ENCODE measurements at places on chromosomes 11 and 22. TPM values are rescaled to one million over a fixed set of nuclear protein-coding genes. Genes with fewer than 3 reads are reported as not detected.
A peak's percentile ranks its signal among the peaks of the same experiment; 100 is the strongest.

DNA sequence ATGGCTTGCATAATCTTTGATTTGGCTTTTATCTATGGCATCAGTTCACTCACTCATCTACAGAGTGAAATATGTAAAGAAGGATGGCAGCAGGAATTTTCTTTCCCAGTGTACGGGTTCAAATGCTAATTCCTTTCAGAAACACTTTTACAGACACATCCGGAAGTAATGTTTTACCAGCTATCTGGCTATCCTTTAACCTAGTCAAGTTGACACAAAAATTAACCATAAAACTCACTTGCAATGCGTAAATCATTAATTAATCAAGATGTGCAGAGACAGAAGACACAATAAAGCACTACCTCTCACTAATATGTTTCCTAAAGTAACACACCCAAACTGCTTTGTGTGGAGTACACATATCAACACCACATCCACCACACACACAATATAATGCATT, 378.9 kb upstream of the ANO3 start:
- DNase-seq = no peak
- H3K4me3 ChIP-seq = no peak overlapping the region
- no peaks in the 10 kb centered on the region for H3K36me3 ChIP-seq
- no peaks in the 10 kb centered on the region for H3K4me1 ChIP-seq
- no peak overlapping the region for H3K27ac ChIP-seq

BRSK2 gene
- 0.54 TPM for total RNA-seq

DNA sequence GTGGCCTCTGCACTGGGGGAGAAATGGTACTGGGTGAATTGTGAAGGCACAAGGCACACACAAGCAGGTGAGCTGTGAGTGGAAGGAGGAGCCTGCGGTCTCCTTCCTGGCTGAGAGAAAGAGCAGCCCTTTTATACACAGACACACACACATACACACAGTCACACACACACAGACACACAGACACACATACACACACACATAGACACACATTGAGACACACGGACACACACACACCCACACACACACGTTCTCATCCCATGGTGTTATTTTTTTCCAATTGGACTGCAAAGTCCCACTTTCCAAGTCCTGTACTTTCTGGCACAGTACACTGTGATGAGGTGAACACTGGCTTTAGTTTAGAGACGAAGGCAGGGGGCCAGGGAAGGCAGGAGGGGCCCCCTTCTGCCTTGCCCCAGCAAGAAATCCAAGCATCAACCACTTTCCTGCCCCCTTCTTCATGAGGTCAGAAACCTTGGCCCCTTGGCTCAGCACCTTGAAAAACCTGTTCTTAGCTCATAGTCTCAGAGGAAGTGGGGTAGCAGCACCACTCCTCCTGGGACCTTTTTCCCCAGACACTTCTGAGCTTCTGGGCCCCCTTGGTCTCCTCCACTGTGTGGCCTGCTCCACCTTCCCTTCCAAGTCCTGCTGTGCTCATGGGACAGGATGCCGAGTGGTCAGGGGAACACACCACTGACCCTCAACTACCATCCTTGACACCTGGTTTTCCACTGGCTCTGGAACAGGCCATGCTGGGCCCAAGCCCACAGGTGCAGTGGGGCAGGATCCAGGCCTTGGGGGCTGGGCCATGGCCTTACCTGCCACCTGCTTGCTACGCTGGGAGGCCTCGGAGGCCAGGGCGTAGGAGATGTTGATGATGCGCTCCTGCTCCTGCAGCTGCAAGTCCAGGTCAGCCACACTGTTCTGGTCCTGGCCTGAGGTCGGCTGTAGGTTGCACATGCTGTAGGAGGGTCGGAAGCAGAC, 43.8 kb downstream of the C11orf58 start:
- no peak for DNase-seq
- H3K4me3 ChIP-seq = no peak overlapping the region
- no peaks in the 10 kb centered on the region for H3K4me1 ChIP-seq
- no peaks in the 10 kb centered on the region for H3K27me3 ChIP-seq

- H3K36me3 ChIP-seq = no peaks in the 10 kb centered on the region
- DNase-seq = no peak
- H3K4me1 ChIP-seq = peaks cover 3% of the 10 kb centered on the region
- H3K27ac ChIP-seq = no peak overlapping the region
Observed at GRCh38 chr11:81966340-81966739, 767.3 kb downstream of the FAM181B start.

DNA sequence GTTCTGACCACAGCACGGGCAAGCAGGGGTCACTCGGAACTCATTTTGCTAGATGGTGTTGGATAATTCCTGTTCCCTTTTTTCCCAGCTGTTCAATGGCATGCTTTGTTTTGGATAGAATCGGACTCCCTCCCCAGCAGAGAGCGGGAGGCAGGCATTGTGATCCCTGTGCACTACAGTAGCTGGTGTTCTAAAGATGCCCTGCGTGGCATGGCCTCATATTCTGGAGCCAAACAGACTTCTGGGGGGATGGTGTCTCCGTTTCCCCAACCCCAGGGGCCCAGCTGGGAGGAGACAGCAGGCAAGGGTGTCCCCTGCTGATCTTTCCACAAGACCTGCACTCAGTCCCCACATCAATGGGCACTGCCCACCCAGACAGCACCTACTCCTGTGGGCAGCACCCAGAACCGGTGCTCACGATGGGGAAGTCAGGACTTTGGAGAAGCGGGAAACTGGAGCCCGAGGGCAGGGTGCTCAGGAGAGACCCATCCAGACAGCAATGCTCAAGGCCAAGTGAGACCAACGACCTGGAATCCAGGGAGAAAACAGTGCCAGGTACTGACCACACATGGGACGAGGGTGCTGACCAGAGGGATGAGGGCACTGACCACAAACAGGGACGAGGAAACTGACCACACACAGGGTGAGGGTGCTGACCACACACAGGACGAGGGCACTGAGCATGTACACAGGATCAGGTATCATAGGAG, 934.9 kb downstream of the BRD1 start:
- H3K27ac ChIP-seq = no peak overlapping the region
- no peak for DNase-seq
- no peaks in the 10 kb centered on the region for H3K4me1 ChIP-seq
- H3K36me3 ChIP-seq = no peaks in the 10 kb centered on the region
- no peak overlapping the region for H3K4me3 ChIP-seq

ZNF214 gene
- total RNA-seq = not detected

- H3K4me3 ChIP-seq = no peak overlapping the region
- H3K4me1 ChIP-seq = no peaks in the 10 kb centered on the region
- no peaks in the 10 kb centered on the region for H3K27me3 ChIP-seq
- no peaks in the 10 kb centered on the region for H3K36me3 ChIP-seq
- no peak overlapping the region for H3K27ac ChIP-seq
Observed at GRCh38 chr11:27541790-27542189, 35.2 kb upstream of the LIN7C start.

RASGRP2 gene
- 723 TPM for total RNA-seq

- no peaks in the 10 kb centered on the region for H3K27me3 ChIP-seq
- no peak for DNase-seq
- peaks cover 3% of the 10 kb centered on the region for H3K36me3 ChIP-seq
- peaks cover 23% of the 10 kb centered on the region for H3K4me1 ChIP-seq
- H3K4me3 ChIP-seq = no peak overlapping the region
- H3K27ac ChIP-seq = peak overlapping the region; percentile 19
Observed at GRCh38 chr11:35192347-35192746, 53.4 kb downstream of the CD44 start.

GRCh38 chr22:39327995-39328754, 8.8 kb upstream of the RPL3 start:
- H3K4me1 ChIP-seq = no peaks in the 10 kb centered on the region
- H3K27me3 ChIP-seq = peaks cover 2% of the 10 kb centered on the region
- no peak for DNase-seq
- H3K27ac ChIP-seq = no peak overlapping the region

DNA sequence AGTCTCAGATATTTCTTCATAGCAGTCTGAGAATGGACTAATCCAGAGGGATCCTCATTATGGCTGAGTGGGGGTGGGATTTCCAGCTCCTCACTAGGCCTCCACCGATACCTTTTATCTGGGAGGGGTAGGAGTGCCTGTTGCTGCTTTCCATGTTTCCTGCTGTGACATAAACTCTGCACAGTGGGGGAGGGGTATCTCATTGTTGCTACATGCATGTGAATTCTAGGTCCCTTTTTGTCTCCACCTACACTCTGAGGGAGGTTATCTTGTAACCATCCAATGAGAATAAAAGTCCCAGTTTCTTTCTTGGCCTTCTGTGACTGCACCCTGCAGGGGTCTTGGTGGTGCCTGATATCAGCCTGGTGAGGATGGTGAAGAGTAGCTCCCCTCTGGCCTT, 60.5 kb downstream of the ADAMTS15 start:
- no peaks in the 10 kb centered on the region for H3K4me1 ChIP-seq
- H3K27ac ChIP-seq = no peak overlapping the region
- no peak overlapping the region for H3K4me3 ChIP-seq
- H3K36me3 ChIP-seq = no peaks in the 10 kb centered on the region

B4GALNT4 gene
- total RNA-seq = 4.8 TPM

DNA sequence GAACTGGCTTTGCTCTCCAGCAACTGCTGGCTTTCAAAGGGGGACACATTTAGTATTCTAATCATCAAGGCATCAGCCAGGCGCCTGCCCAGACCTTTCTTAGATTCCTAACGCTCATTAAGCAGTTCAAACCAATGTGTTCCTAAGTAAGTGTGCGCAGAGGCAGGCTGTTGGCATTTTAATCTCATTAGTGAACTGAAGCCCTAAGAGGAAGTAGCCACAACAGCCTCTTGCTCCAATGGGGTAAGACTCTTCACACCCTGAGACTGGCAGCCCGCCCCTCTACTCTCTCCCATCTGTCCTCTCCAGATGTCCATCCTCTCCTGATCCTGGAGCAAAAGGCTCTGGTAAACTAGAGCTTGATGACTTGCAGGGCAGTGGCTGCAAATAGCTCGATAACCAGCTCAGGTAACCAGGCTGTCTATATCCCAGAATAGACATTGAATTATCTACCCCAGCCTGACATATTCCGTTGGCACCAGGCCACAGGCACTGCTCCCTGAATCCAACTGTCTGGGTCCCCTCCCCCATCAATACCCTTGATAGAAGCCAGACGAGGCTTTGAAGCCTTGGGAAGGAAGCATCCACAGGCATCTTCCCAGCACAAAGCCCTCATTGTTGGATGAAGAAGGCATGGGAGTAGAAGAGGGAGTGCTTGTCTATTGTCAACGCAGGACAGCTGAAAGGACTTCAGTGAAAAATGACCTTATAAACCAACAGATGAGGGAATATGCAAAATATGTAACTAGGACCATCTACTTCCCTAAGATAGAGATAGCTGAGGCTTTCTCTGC, 321.1 kb downstream of the TENM4 start:
- no peak overlapping the region for H3K27ac ChIP-seq
- DNase-seq = no peak
- peaks cover 5% of the 10 kb centered on the region for H3K27me3 ChIP-seq
- no peak overlapping the region for H3K4me3 ChIP-seq
- H3K4me1 ChIP-seq = no peaks in the 10 kb centered on the region

DNA sequence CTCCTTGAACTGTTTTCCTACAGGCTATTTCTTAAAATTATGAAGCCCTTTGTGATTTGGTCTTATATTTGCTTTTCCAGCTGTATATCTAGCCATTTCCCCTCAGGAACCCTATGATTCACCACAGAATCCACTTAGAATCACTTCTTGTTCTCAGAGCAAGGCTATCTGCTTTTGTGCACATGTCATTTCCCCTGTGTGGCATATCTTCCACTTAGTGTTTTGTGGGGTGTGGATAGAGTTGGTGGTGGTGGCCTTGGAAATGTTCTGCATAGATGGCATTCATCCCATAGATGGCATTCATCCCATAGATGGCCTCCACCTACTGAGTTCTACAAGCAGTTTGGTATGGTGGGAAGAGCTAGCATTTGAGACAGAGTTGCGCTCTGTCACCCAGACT, 44.7 kb downstream of the SWAP70 start:
- H3K36me3 ChIP-seq = no peaks in the 10 kb centered on the region
- no peak for DNase-seq
- no peaks in the 10 kb centered on the region for H3K4me1 ChIP-seq
- no peak overlapping the region for H3K4me3 ChIP-seq
- no peaks in the 10 kb centered on the region for H3K27me3 ChIP-seq

DNA sequence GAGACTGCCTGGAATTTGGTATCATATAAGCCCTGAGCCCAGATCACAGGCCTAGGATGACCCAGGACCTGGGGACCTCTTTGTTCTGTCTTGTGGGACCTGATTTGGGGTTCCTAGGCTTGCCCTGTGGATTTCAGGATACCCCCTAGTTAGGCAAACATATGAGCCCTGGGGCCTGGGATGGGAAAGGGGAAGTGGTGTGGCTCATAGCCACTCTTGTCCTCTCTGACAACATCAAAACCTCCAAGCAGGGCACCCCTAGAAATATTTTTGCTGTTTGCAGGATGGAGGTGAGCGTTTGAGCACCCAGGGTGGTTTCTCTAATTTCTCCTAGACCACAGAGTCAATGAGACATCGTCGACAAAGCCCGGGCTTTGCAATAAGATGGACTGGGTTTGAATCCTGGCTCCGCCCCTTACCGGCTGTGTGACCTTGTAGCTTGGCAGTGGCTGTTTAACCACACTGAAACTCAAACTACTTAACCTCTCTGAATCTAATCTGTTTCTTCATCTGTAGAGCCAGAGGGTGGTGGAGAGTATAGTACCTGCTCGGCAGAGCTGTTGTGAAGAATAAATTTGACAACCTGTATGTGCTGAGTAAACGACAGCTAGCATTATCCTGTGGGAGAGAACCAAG, 5.3 kb upstream of the LRRC10B start:
- no peak for DNase-seq
- no peak overlapping the region for H3K4me3 ChIP-seq
- peaks cover 34% of the 10 kb centered on the region for H3K27me3 ChIP-seq
- H3K27ac ChIP-seq = no peak overlapping the region

GRCh38 chr11:3944198-3944597, 88.7 kb downstream of the STIM1 start:
- H3K4me3 ChIP-seq = no peak overlapping the region
- DNase-seq = no peak
- H3K27me3 ChIP-seq = no peaks in the 10 kb centered on the region
- peak overlapping the region; percentile 77 for H3K27ac ChIP-seq
- no peaks in the 10 kb centered on the region for H3K36me3 ChIP-seq

DDTL gene
- 3.5 TPM for total RNA-seq

GRCh38 chr11:21411104-21411503, 741.7 kb downstream of the NELL1 start:
- no peak for DNase-seq
- H3K36me3 ChIP-seq = no peaks in the 10 kb centered on the region
- no peaks in the 10 kb centered on the region for H3K4me1 ChIP-seq
- no peak overlapping the region for H3K27ac ChIP-seq
- no peaks in the 10 kb centered on the region for H3K27me3 ChIP-seq
- H3K4me3 ChIP-seq = no peak overlapping the region

DNA sequence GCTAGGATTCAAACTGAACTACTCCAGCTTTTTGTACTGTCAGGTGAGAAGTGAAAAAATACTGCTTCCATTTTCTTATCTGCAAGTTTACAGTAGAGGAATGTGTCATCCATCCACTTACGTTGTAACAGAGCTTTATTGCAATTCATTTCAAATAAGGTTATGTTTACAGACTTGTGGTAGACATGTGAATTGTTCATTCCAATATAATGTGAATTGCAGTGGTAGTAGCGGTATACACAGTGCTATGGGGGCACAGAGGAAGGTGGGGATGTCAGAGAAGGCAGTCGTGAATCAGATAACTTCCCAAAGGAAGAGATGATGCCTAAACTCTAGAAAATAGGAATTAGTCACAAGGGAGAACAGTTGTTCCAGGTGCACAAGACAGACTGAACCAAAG, 42.5 kb downstream of the CEP57 start:
- no peaks in the 10 kb centered on the region for H3K27me3 ChIP-seq
- no peak for DNase-seq
- H3K4me1 ChIP-seq = no peaks in the 10 kb centered on the region
- H3K4me3 ChIP-seq = no peak overlapping the region

BEST1 gene
- 0.23 TPM for total RNA-seq

IGSF9B gene
- 101 TPM for total RNA-seq

AIFM3 gene
- total RNA-seq = 1.7 TPM
